Colonic mucosa (tissue), 4 donors: ENCODE measurements at places on chromosomes 5 and 9.
A peak's percentile ranks its signal among the peaks of the same experiment; 100 is the strongest.

DNA sequence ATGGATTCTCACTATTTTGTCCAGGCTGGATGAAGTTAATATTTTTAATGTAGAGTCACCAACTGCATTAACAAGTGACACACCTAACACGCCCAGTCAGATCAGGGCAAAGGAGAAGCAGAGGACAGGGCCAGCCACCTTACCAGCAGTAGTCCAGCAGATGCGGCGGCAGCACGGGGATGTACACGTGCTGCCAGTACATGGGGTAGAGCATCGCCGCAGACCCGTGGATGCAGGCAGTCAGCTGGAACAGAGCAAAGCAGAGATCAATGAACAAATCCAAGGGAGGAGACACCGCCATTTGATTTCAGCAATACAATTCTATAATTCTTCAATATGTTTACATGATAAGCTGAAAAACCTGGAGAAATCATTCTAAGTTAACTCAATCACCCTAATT, 274.2 kb downstream of the CRB2 start:
- DNase-seq, result no peak

DNA sequence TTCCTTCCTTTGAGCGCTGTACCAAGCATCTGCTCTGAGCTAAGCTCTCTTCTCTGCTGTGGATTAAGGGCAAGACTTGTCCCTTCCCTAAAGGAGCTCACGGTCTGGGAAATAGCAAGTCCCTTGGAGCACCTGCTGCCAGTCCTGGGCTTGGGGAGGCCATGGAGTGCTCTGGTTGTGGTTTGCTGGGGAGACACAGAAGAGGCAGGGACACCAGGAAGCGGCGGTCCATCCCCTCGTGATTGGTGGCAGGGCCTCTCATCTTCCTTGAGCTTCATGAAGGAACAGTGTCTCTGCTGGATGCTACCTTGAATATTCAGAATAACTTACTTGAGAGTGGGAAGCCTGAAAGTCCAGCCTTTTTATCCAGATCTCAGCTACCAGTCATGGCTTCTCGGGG, 35.3 kb downstream of the COL5A1 start:
- no peak for DNase-seq

DNA sequence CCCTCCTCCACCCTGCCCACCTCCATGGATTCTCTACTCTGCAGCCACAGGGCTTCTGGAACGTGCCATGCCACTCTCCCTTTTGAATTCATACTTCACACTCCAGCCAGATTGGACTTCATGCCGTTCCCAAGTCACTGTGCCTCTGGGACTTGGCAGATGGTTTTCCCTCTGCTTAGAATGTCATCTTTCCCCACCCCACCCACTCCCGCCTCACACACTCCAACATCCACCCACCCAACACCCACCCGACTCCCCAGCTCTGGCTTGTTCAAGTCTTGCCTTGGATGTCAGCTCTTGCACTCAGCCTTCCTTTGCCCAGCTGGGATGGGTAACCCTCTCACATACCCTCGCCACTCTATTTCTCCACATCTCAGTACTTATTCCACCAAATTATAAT, 142.1 kb upstream of the DHFR start:
- DNase-seq, result no peak

GRCh38 chr5:160507221-160507721, 85.6 kb downstream of the PTTG1 start:
- DNase-seq, result no peak

DNA sequence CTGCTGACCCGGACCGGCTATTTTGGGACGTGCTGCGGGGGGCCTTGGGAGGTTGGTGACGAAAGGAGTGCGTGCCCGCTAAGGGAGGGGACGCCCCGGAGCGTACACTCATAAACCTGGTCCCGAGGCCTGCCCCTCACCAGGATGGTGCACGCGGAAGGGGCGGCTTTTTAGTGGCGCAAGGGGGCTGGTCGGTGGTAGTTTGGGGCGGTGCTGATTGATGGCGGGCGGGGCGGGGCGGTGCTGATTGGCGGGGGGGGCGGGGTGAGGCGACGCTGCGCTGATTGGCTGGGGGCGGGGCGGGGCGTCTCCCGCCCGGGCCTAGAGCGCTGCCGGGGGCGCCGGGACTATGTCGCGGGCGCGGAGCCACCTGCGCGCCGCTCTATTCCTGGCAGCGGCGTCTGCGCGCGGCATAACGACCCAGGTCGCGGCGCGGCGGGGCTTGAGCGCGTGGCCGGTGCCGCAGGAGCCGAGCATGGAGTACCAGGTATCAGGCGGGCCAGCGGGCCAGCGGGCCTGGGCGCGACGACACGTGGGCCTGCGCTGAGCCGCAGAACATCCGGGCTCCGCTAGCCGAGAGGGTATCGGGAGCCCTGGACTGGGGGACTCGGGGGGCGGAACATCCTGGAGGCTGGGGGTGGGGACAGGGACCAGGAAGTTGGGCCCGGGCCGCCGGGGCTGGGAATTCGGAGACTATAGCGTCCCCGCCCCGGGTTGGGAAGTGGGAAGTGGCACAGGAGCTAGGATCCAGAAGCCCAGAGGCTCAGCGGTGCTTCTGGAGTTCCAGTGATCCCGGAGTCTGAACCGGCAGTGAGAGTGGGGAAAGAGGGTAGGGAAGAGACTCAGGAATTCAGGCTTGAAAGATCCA, at the start of gene FPGS:
Gene FPGS, plus strand, starts transcription at position 307 of the 868 bp plus-strand sequence. Its CDS starts 43 bp downstream, at position 350.
- DNase-seq, result peak; percentile 90

DNA sequence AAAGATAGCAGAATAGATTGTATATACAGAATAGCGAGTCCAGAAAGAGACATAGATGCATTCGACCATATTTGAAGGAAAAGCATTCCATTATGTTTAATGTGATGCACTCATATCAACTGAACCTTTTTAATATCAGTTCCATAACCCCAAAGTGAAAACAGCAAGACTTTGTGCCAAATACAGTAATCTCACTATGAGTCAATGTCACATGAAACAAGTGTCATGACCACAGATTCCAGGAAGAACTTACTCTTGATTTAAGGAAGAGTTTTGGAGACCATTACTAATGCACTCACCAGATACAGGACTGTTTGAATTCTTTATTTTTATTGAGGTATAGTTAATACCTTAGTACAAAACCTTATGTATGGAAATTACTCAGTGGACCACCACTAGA, 220.5 kb downstream of the SH3GL2 start:
- DNase-seq, result no peak

DNA sequence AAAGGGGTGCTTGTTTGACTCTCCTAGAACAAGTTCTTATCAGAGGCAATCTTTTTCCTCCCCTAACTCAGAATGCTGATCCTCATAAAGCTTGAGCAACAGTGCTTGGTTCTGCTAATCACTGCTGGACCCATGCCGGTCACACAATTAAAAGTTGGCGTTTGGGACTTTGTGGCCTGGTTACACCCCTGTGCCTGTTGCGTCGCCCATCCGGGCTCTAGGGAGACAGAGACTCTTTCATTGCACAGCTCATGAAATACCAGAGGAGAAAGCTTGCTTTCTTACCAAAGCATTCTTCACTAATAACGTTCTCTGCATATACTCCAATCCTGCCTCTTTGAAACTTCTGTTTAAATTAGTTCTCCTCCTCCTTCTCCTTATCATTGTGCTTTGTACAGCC, 301.1 kb downstream of the NR3C1 start:
- no peak for DNase-seq

- no peak for DNase-seq
Observed at GRCh38 chr5:102049517-102049916, 246.6 kb downstream of the SLCO4C1 start.

DNA sequence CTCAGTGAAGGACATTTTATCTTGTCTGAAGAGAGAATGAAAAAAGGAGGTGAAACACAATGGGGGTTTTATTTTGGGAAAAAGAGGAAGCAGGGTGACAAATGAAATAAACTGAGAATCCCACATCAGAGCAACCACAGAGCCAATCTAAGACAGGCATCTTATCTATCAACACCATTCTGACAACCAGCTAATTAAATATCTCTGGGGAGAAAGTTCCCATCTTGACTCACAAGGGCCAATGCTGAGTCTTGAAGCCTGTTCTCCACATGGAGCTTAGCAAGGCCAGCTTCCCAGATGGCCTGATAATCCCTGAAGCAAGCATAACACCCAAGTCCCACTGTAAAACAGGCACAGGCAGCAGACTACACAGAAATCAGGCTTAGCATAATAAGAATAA, 30.4 kb downstream of the DPYSL3 start:
- DNase-seq, result no peak

GRCh38 chr9:123550012-123550411, 194.0 kb downstream of the CRB2 start:
- no peak for DNase-seq

GRCh38 chr9:110622368-110622767, 42.8 kb upstream of the SVEP1 start:
- no peak for DNase-seq

DNA sequence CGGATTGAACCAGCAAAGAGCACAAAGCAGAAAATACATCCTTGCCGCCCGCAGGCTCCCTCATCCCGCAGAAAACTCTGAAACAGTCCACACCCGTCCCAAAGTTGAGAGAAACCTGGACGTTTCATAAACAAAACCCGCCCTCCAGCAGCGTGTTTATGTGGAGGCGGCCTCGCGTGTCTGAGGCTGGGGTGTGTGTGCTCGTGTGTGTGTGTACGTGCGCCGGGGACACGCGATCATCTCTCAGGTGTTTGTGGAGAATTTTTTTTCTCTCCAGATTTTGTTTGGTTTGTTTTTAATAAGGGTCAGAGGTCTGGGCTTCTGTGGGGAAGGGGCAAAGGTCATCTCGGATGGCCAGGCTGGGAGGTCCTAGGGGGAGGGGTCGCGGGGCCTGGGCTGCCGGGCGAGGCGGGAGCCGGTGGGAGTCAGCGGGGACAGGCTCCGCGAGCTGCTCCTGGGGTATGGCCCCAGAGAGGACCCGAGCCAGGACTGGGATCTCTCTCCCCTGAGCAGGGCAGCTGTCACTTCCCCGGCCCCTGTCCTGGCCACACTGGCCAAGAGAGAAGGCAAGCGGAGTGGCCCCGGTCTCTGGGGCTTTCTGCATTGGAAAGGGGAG, 206.4 kb downstream of the C9orf50 start:
- peak; percentile 66 for DNase-seq

DNA sequence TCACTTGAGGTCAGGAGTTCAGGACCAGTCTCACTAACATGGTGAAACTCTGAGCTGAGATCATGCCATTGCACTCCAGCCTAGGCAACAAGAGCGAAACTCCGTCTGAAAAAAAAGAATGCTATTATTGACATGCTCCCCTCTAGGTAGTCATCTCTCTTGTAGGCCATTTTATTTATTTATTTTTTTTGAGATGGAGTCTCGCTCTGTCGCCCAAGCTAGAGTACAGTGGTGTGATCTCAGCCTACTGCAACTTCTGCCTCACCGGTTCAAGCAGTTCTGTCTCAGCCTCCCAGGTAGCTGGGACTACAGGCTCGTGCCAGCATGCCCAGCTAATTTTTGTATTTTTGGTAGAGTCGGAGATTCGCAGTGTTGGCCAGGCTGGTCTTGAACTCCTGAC, 20.6 kb upstream of the NIM1K start:
- DNase-seq, result no peak

- DNase-seq, result no peak
Observed at GRCh38 chr5:1374679-1375055, 29.8 kb upstream of the CLPTM1L start.

GRCh38 chr9:119963798-119964372, 594.6 kb upstream of the BRINP1 start:
- DNase-seq, result no peak

DNA sequence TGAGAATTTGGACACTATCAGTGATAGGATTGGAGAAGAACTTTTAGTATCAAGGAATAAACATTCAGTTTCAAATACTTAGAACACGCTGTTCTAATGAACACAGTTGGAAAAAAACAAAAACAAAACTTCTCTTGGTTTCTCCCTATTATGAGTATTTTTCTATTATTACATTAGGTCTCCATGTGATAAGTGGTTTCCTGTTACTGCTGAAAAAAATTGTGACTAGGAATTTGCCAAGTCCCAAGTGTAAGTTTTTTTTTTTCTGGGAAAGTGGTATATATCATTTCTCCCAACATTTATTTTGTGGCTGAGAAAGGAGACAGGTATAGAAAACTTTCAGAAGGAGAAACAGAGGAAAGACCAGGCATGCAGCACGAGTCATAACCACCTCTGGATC, 41.1 kb downstream of the PCSK1 start:
- DNase-seq, result no peak

DNA sequence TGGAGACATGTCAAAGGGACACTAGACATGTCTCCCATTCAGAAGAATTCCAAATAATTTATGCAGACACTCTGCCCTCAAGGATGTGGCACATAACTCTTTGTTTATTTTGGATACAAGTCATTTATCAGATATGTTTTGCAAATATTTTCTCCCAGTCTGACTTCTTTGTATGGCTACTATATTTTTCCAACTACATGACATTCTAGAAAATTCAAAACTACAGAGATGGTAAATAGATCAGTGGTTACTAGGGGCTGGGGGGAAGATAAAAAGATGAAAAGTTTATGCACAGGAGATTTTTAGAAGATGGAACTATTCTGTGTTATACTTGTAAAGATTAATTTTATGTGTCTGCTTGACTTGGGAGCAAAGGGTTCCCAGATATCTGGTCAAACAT, 347.3 kb upstream of the TRPC7 start:
- DNase-seq, result no peak

DNA sequence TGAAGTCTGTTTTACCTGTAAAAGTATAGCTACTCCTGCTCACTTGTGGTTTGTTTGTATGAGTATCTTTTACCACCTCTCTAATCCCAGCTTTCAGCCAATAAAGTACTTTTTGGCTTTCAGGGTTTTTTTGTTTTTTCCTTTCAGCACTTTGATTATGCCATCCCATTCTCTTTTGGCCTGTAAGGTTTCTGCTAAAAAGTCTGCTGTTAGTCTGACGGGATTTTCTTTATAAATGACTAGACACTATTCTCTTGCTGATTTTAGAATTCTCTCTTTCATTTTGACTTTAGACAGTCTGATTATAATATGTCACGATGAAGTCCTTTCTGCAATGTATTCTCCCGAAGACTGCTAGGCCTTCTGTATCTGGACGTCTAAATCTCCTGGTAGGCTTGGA, 37.2 kb downstream of the TEX10 start:
- no peak for DNase-seq

GRCh38 chr9:121884057-121884541, 209.0 kb downstream of the TTLL11 start:
- no peak for DNase-seq

- peak; percentile 69 for DNase-seq
Observed at GRCh38 chr9:112764837-112765236, 14.3 kb downstream of the SNX30 start.

- no peak for DNase-seq
Observed at GRCh38 chr5:114434396-114435219, 72.7 kb downstream of the KCNN2 start.
